ENCODE measurements at places on chromosomes 6 and 20.

DNA sequence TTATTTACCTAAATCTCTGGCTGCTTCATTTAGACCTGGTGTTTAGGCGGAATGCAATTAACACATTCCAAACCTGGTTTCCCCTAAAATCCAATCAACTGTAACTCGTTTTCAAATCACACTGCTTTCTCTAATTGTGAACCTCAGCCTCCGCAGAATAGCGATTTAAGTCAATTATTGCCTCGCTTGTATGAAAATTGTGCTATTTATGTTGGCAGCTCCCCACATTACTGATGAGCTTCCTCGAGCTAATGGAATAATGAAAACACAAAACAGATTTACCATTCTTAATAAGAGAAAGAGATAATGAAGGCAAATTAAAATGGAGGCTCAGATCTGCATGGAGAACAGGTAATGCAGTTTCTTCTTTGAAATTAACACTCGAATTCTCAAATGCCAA lies 67.9 kb downstream of the SLC2A10 start:
- no peaks in the 10 kb centered on the region for H3K27me3 ChIP-seq
- no peak overlapping the region for H3K27ac ChIP-seq
- no peaks in the 10 kb centered on the region for H3K36me3 ChIP-seq
- H3K4me3 ChIP-seq: no peak overlapping the region

GRCh38 chr20:20203784-20204183 lies 151.5 kb downstream of the CFAP61 start:
- no peaks in the 10 kb centered on the region for H3K36me3 ChIP-seq
- peaks cover 65% of the 10 kb centered on the region for H3K27me3 ChIP-seq
- DNase-seq: no peak
- H3K27ac ChIP-seq: no peak overlapping the region

DNA sequence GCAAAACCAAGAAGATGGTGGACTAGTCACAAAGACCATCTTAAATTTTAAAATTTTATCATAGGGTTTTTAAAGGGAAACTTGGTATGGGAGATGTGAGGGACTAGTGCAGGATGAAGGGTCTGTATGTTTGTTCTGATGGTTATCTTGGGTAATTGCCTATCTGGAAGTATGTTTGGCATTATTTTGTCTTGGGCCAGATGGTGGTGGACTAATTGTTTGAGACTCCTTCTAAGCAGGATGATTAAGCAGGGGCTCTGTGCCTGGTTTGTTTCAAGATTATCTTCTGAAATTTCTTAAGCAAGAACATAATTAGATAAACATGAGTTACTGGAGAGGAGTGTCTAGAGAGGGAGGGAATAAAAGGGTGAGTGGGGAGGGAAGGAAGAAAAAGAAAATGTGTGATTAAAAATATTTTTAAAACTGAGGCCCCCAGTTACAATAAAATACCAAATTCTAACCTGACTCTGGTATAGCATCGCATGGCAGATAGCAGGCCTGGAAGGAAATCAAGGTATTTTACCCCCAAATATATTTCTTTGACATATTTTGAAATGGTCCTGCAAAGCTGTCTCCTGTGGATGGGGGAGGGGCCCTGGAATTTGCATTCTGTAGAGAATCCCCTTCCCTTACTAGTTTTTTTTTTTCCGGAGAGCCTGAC lies 49.9 kb upstream of the FAM184A start:
- H3K4me3 ChIP-seq: no peak overlapping the region
- no peak overlapping the region for H3K27ac ChIP-seq
- H3K4me1 ChIP-seq: peaks cover 42% of the 10 kb centered on the region
- no peaks in the 10 kb centered on the region for H3K36me3 ChIP-seq

DNA sequence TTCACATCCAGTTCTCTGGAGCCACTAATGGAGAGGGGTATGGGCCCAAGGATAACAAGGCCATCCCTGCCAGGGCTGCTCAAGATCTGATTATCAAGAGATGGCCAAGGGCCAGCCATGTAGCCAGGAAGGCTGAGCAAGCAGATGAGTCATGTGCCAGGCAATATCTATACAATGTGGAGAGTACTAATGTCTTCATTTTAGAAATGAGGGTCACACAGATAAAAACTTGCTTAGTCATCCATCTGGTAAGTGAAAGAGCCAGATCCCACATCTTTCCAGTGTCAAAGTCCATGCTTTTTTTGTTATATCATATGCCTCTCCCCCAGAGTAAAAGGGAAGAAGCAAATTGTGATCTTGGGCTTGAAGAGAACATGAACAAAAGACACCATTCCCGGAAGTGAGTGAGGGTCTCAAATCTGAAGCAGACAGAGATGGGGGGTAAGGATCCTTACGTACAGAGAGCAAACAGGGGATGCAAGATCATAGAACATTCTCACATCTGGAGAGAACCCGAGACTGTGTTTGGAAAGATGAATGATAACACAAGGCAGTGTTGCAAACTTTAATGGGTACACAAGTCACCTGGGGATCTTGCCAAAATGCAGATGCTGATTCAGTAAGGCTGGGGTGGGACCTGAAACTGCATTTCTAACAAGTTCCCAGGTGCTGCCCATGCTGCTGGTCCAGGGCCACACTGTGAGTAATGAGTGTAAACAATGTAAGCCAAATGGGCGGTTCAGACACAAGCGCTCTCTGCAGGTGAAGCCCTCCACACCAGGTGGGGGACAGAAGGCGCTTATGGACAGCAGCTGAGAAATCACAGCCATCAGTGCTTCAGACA lies 20.0 kb upstream of the GSTA3 start:
- H3K4me3 ChIP-seq: no peak overlapping the region
- H3K27ac ChIP-seq: peak overlapping the region; percentile 85
- no peaks in the 10 kb centered on the region for H3K36me3 ChIP-seq

DNA sequence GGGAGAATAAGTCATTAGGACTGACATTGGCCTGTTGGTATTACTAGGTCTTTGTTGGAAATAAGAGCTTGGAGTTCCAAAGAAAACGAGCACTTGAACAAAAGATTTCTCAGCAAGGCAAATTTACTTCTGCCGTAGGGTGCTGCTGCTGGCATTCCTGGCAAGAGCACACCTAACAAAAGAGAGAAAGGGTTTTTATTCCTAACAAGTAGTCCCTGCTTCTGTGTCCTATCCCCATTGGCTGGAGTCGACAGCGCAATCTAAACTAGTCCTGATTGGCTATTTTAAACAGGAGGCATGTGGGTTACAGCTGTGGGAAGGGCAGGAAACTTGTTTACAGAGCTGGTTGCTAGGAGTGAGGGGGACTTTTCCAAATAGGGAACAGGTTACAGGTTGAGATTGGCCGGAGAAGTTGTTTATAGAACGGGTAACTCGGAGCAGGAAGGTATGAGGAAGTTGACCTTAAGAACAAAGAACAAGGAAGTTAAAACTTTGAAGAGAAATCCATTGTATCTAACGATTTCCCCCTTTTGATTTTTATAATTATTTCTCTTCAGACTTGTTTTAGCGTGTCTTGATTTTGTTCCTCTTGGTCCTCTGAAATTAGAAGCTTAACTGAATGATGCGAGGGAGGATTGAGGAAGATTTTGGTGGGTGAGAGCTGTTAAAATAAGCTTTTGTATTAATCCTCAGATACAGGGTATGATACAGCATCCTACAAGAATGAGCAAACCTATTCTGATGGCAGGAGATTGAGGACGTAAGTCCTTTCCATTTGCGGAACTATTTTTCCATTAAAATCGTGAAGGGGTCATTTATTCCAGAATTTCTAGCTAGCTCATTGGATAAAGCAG lies 3.4 kb upstream of the ZNFX1 start:
- H3K27ac ChIP-seq: peak overlapping the region; percentile 91
- peaks cover 70% of the 10 kb centered on the region for H3K4me1 ChIP-seq
- H3K36me3 ChIP-seq: peaks cover 77% of the 10 kb centered on the region
- DNase-seq: peak; percentile 92
- peak overlapping the region; percentile 98 for H3K4me3 ChIP-seq

DNA sequence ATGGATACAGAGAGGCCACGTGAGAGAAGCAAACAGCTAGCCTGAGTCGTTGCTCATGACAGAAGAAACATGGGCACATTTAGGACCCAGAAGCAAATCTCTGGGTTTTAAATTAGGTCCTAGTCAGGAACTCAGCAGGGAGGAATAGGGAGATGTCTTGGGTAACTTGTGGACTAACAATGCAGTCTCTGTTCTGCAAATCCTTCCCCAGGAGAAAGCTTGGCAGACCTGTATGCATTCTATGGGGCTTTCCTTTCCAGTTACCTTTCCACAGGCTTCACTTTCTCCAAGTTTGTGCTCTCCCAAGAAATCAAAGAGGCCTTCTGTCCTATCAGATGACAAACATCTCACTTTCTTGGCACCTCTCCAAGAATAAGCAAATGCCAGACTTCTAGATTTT lies 47.2 kb upstream of the PLCB4 start:
- no peak overlapping the region for H3K4me3 ChIP-seq
- DNase-seq: peak; percentile 3

DNA sequence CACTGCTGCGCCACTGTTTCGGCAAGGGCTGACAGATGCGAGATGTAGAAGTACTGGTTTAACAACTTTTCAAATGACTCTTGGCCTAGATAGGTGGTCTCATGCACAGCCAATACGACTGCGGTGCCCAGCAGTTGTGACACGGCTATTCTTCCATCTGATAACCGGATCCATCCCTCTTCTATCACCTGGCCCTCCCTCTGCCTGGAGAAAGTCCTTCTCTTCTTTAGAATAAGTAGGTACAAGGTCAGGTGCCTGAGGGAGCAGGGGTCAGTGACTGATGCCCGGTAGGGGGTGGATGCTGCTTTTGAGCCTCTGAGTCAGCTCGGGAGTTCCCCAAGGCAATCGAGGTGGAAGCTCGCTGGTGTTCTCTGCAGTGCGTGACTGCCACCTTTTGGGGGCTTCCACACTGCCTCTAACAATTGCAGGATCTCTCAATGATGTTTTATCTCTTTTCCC lies 166.8 kb upstream of the GRIK2 start:
- peaks cover 17% of the 10 kb centered on the region for H3K4me1 ChIP-seq
- peak; percentile 67 for DNase-seq
- no peaks in the 10 kb centered on the region for H3K27me3 ChIP-seq
- peak overlapping the region; percentile 66 for H3K27ac ChIP-seq
- H3K36me3 ChIP-seq: no peaks in the 10 kb centered on the region
- peak overlapping the region; percentile 13 for H3K4me3 ChIP-seq

DNA sequence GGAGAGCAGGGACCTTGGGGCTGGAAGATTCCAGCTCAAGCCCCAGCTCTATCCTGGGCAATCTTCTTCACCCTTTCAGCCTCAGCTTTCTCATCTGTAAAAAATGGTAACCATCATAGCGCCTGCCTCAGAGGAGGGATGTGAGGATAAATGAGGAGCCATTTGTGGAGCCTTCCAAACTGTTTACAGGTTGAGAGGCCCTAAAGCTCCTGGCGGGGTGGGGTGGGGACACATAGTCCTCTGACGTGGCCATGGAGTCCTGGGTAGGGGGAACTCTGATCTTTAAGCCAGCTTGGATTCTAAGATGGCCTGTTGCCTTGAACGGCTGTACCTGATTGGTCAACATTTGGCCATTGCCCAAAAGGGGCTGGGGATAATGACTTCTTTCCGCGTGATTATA lies 111.1 kb downstream of the TOX2 start:
- H3K4me3 ChIP-seq: no peak overlapping the region
- no peaks in the 10 kb centered on the region for H3K27me3 ChIP-seq
- no peaks in the 10 kb centered on the region for H3K4me1 ChIP-seq

GRCh38 chr20:58229198-58229798 lies 845 bp upstream of the ANKRD60 start:
- H3K4me3 ChIP-seq: no peak overlapping the region
- no peak for DNase-seq
- H3K27me3 ChIP-seq: no peaks in the 10 kb centered on the region
- no peaks in the 10 kb centered on the region for H3K4me1 ChIP-seq

DNA sequence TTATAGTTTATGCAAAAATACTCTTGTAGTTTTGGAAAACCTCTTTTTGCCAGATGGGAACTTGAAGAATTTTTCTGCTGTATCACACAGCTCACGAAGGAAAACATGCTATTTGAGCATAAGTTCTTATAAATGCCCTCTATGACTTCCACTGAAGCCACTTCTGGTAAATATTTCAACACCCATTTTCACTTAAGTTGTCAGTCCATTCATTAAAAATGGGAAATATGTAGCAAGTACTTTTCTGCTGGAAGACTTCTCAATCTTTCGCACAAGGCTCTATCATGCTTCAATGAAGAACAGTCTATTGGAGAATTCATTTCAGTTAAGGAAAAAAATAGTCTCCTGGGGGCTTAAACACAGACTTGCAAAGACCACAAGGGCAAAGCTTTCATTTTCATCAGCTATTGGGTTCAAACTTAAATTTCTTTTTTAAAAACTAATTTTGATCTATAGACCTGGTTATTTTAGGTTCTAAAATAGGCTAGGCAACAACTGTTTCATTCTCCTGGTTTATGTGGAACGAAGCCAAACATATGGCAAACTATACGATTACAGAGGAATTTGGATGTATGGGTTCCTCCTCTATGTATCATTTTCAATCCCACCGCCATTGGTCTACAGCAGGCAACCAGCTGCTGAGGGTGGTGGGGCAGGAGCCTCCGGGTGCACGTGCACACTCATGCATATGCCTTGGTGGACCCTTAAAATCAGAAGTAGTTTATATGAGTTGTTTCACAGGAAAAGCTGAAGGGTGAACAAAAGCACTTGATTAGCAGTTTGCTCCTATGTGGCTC lies 38.7 kb downstream of the LAMA4 start:
- peaks cover 69% of the 10 kb centered on the region for H3K4me1 ChIP-seq
- DNase-seq: no peak
- 0 out of 2 replicates have a peak overlapping the region, but pooled peaks have one; percentile 1 for H3K4me3 ChIP-seq

DNA sequence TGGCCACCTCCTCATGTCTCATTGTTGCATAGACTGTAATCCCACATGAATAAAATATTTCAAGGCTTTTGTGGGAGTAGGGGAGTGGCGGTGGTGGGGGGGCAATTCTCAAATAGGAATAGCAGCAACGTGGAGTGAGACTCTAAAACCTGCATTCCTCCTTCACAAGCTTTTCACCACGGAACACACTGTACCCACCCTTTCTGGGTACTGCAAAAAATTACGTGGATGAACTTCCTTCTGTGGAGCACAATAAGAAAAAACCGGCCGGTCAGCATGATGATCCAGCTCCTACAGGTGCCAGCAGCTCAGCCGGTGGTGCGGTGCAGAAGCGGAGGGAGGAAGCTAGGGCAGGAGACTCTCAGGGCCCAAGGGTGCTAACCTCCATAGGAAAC lies 930 bp upstream of the RRAGD start:
- peaks cover 15% of the 10 kb centered on the region for H3K27me3 ChIP-seq
- no peak overlapping the region for H3K27ac ChIP-seq
- H3K4me1 ChIP-seq: no peaks in the 10 kb centered on the region
- DNase-seq: peak; percentile 8
- peak overlapping the region; percentile 56 for H3K4me3 ChIP-seq

- no peak overlapping the region for H3K4me3 ChIP-seq
- H3K27ac ChIP-seq: no peak overlapping the region
- no peak for DNase-seq
- no peaks in the 10 kb centered on the region for H3K27me3 ChIP-seq
- no peaks in the 10 kb centered on the region for H3K4me1 ChIP-seq
- no peaks in the 10 kb centered on the region for H3K36me3 ChIP-seq
These were observed 74.4 kb upstream of the EYA4 start for GRCh38 chr6:133166766-133167165.

GRCh38 chr20:61520893-61521460 lies 268.9 kb downstream of the CDH4 start:
- H3K4me1 ChIP-seq: no peaks in the 10 kb centered on the region
- H3K4me3 ChIP-seq: no peak overlapping the region
- H3K27me3 ChIP-seq: peaks cover 100% of the 10 kb centered on the region
- no peak overlapping the region for H3K27ac ChIP-seq
